Stimulated activated CD4-positive, alpha-beta T cell treated with anti-CD3 and anti-CD28 coated beads, Interleukin-1b, Interleukin-23, amount 100 ng/mL, for 4 hours (primary cell): ENCODE measurements at places on chromosomes 5 and 9.

DNA sequence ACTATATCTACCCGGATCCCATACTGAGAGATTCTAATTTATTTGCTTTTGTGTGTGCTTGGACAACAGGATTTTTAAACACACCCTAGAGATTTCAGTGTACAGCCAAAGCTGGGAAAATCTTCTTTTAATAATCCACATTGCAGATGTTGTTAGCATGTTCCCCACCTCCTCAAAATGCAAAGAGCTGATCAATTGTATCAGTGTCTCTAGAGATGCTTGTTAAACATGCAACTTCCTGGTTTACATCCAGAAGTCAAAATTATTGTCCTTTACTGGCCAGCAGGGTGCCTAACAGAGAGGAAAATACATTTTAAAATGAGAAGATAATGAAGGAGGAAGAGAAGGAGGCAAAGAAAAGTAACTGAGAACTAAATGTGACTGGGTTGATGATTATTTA lies 793.3 kb downstream of the SEMA5A start:
- DNase-seq, result no peak

GRCh38 chr5:5418764-5419163 lies 3.7 kb upstream of the ICE1 start:
- DNase-seq, result no peak

DNA sequence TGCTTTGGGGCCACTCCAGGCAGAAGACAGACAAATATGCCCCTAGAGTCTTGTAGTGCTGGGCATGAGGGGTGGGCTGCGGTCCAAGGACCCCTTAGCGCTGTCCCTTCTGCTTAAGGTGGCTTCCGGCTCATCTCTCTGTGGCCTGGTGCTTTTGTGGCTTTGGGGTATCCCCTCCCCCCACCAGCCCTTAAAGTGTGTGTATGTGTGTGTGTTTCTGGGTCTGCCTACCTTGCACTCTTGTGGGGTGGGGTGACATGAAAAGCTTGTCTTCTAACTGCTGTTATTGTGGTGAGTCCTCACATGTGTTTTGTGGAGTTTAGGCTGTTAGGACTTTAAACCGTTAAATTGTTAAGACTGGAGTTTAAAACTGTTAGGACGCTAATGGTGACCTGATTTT lies 23.6 kb downstream of the MARCHF6 start:
- no peak for DNase-seq

- DNase-seq, result no peak
Observed at GRCh38 chr9:99783799-99784198, 37.9 kb upstream of the NR4A3 start.

DNA sequence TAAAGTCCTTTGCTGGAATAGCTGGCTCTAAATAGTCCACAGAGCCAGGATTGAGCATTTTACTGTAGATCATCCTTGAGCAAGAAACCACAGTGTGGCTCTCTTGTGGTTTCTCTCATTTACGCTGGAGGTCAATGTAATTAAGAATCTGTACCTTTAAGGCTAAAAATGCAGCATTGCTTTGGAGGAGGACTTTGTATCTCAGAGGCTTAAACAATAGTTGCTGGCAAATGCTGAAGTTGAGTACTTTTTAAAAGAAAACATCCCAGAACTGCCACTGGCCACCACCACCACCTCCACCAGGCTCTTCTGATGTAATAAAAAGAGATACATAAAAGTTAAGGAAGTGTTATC lies 177.3 kb upstream of the ADAMTSL1 start:
- DNase-seq, result no peak

- DNase-seq, result no peak
Observed at GRCh38 chr5:14186059-14186830, 43.1 kb downstream of the TRIO start.

DNA sequence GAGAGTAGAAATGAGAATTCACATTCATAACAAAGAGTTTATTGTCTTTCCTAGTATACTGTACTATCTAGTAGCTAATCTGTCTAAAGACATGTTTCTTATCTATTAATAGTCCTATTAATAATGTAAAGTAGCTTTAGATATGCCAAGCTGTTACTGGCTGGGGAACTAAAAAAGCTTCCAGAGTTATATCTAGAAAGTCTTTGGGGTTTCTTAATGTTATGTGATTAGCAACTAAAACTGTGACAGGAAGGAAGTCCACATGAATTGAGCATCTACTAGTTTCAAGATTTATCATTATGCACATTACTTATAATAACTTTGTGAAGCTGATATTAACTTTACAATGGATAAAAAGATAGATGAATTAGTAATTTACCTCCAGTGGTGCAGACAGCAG lies 122.7 kb upstream of the CDKN2B start:
- no peak for DNase-seq

- no peak for DNase-seq
Observed at GRCh38 chr5:108818613-108819272, 71.0 kb downstream of the FER start.
